ENCODE measurements at places on chromosomes 1 and 21.

DNA sequence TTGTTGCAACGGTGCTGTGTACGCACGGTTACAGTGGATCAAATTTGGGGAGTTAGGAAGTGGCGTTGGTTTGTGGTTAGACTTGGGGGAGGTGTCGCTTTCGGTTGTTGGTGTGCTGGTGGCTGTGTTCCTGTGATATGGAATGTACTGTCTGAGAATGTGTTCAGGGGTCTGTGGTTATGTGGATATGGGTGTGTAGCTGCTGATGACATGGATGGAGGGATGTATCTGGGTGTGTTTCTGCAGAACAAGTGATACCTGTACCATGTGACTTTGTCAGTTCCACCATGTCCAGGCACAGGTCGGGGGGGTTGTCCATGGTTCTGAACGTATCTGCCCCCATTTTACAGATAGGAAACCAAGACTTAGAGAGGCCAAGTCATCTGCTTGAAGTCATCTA lies 22.7 kb downstream of the PAX7 start:
- no peak for DNase-seq

GRCh38 chr1:24903560-24903954 lies 26.5 kb downstream of the RUNX3 start:
- no peak for DNase-seq

DNA sequence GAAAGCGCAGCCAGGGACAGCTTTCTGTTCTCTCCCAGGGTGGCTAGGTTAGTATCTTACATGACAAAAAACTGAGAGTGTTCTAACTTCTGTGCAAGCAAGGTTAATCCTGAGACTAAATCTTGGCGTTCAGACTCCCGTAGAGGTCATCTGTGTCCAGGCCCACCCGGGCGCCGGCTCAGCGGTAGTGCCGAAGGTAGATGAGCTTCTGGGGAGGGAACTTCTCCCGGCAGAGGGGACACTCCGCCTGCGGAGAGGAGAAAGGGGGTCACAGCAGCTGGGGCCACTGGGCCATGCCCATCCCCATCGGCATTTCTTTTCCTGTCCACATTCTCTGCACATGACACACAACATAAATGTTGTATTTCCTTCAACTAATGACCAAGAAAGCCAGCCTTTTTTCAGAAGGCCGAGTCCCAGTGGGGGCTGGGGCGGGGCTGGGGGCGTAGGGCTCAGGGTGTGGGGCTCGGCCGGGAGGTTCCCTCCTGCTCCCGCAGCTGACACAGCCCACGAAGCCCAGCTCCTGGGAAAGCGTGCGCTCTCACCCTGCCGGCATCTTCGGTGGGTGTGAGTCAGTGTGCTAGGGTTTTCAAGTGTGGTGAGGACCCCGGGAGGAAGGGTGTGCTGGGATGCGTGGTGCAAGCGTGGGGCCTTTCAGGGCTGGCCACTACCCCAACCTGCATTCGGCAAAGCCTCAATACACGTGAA lies 6.6 kb downstream of the PEX10 start:
- no peak for DNase-seq

DNA sequence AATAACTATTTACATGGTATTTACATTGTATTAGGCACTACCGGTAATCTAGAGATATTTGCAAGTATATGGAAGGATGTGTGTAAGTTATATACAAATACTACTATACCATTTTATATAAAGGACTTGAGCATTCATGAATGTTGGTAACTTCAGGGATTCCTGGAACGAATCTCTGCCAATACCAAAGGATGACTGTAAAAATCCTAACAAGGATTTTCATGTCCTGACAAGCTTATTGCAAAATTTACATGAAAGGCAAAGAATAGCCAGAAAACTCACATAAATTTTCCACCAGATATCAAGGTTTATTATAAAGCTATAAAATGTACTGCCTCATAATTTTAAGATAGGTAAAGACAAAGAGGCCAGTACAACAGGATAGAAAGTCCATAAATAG lies 325.2 kb upstream of the NRIP1 start:
- DNase-seq: no peak

DNA sequence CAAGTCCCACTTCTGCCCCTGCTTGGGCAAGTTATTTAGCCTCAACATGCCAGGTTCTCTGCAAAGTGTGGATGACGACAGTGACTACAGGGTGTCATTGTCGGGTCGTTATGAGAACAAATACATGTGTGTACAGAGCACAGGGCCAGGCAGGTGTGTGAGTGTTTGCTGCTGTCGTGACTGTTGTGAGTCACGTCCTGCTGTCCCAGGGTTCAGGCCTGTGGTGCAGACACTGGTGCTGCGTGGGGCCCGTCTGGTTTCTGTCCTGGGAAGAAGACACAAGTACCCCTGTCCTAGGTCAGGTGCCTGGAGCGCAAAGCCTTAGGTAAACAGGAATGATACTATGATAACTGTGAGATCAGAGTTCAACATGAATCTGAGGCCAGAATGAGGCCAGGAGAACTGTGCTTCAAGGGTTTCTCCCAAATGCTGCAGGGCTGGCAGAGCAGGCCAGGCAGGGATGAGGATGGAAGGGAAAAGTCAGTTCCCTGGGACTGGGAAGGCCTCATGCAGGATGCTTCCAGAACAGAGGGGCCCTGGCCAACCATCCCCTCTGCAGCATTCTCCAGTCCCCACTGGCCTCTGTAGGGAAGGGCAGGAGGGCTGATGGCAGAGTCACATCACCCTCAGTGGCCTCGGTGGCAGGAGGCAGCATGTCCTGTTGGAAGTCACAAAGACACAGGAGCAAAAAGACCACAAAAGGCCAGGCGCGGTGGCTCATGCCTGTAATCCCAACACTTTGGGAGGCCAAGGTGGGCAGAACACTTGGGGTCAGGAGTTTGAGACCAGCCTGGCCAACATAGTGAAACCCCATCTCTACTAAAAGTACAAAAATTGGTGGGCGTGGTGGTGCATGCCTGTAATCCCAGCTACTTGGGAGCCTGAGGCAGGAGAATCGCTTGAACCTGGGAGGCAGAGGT lies 15.7 kb downstream of the GPR157 start:
- DNase-seq: no peak

DNA sequence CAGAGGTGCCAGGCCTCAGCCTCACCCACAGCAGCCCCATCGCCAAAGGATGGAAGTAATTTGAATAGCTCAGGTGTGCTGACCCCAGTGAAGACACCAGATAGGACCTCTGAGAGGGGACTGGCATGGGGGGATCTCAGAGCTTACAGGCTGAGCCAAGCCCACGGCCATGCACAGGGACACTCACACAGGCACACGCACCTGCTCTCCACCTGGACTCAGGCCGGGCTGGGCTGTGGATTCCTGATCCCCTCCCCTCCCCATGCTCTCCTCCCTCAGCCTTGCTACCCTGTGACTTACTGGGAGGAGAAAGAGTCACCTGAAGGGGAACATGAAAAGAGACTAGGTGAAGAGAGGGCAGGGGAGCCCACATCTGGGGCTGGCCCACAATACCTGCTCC lies 15.0 kb downstream of the NPR1 start:
- no peak for DNase-seq

DNA sequence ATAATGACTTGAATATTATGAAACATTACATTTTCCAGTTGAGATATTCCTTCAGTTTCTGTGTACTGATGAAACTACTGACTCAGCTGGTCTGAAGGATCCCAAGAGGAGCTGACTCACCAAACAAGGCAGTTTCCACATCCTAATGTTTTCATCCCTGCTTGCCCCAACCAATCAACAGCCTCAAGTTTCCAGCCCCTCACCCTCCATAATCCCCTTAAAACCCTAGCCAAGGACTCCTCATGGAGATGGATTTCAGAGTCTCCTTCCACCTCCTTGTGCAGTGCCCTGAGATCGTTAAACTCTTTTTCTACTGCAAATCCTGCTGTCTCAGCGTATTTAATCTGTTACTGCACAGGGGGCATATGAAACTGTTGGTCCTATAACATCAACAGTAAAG lies 83.1 kb upstream of the HAO2 start:
- DNase-seq: no peak

- DNase-seq: no peak
Measured at GRCh38 chr1:206805357-206805756, 33.1 kb upstream of the IL10 start.

- no peak for DNase-seq
Measured at GRCh38 chr1:166261511-166261910, 94.7 kb upstream of the FAM78B start.

GRCh38 chr1:56872597-56872996 lies 18.0 kb downstream of the C8A start:
- no peak for DNase-seq

DNA sequence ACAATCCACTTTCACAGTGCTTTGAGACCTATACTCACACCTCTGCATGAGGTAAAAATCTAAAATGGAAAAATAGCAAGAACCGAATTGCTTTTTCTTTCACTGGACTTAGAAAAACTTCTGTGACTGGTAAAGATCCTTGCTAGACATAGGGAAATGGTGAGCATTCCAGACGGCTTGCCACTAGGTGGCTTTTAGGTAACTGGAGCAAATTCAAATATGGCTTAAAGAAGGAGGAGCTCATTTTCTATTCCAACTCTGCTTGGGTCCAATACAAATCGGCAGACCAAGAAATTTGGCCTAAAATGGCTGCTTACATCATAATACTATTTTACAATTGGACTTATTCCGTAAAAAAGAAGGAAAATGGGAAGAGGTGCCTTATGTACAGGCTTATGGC lies 977.9 kb downstream of the ADGRL2 start:
- DNase-seq: no peak

- DNase-seq: no peak
Measured at GRCh38 chr1:63200676-63201075, 121.7 kb upstream of the FOXD3 start.

DNA sequence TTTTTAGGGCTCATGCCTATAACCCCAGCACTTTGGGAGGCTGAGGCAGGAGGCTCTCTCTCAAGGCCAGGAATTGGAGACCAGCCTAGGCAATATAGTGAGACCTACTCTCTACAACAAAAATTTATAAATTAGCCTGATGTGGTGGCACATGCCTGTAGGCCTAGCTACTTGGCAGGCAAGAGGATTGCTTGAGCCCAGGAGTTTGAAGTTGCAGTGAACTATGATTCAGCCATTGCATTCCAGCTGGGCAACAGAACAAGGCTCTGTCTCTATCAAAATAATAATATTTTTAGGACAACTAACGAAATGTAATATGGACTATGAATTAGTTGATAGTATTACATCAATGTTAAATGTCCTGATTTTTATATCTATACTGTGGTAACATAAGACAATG lies 68.8 kb upstream of the ARID1A start:
- DNase-seq: no peak

DNA sequence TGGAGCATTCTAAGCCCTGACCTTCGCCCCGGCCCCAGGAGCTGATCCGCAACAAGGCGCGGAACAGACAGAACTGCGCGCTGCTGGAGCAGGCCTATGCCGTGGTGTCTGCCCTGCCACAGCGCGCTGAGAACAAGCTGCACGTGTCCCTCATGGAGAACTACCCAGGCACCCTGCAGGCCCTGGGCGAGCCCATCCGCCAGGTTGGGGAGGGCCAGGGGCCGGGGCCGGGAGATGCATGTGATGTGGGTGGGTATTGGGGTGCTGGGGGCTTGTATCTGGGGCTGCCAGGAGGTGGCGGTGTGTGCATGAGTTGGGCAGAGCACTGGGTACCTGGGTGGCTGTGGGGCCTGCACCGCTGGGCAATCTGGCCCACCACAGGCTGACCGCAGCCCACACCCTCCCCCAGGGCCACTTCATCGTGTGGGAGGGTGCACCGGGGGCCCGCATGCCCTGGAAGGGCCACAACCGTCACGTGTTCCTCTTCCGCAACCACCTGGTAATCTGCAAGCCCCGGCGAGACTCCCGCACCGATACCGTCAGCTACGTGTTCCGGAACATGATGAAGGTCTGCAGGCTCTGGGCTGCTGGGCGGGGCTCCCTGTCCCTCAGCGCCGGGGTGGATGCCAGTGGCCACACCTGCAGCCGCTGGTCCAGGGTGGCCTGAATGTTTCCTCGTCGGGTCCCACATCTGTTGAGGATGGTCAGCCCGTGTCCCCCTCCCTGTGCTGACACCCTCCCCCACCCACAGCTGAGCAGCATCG lies 65.8 kb downstream of the TRIM11 start:
- DNase-seq: no peak

DNA sequence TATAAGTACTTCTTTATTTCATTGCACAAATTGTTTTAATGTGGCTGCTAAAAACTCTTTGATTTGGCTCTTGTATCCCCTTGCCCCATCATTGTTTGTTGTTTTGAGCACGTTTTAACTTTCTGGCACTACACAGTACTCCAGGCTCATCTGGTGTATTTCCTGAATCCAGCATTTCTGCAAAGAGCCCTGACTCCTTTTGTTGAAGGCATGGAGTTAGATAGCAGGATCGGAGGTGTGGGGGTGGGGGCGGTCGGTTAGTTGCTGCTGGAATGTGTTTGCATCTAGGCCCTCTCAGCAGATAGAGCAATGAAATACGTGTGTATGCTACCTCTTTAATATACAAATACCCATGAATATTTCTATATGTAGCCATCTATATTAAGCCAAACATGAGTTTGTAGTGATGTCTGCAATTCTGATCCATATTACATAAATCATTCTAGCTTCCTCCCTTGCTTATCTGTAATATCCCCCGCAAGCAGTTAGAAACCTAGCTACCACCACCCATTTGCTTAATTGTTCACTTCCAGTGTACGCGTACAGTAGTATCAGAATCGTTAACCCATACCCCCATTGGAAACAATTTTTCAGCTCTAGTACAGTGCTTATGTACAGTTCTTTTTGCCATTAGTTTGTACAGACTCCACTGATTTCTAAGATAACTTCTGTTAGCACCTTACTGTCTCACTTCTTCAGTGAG lies 106.0 kb downstream of the NOS1AP start:
- no peak for DNase-seq

- DNase-seq: no peak
Measured at GRCh38 chr21:28791595-28792282, 200.9 kb downstream of the LTN1 start.

GRCh38 chr1:203137324-203137723 lies 9.8 kb downstream of the ADORA1 start:
- no peak for DNase-seq

- no peak for DNase-seq
Measured at GRCh38 chr1:88401313-88401712, 282.8 kb upstream of the PKN2 start.

GRCh38 chr21:42474043-42474831 lies 21.8 kb downstream of the RSPH1 start:
- DNase-seq: no peak

DNA sequence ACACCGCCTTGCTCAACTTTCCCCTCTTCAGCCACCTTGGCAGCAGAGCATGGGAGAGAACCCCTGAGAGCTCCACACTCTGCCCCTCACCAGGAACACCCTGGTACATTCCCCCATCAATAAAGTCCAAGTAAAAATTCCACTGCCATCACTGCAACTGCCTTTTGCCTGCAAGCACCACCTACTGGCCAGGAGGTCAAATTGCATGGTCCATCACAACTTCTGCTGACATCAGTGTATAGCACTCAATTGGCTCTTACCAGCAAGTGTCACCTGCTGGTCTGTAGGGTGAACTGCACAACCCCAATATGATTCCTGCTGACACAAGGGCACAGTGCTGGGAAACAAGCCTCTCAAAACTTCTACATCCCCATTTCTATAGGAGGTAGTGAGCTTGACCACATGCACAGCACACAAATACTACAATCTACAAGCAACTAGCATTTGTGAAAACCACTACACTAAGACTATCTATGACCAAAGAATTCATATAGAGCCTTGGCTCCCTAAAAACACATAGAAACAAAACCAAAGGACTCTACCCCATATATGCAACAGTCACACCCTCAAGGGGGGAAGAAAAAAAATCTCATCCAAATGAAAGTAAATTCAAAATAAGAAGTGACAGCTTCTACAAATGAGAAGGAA lies 69.2 kb downstream of the FASLG start:
- no peak for DNase-seq

Measured in T-helper 22 cell (primary cell).